Mesothelial cell of epicardium (in vitro differentiated cells): ENCODE measurements at places on chromosomes 12 and 14. TPM values are rescaled to one million over a fixed set of nuclear protein-coding genes. Genes with fewer than 3 reads are reported as not detected.

GRCh38 chr12:45231515-45232145, 15.7 kb downstream of the ANO6 start:
- H3K4me1 ChIP-seq: peaks cover 52% of the 10 kb centered on the region
- peaks cover 1% of the 10 kb centered on the region for H3K36me3 ChIP-seq
- peak overlapping the region; percentile 94 for H3K27ac ChIP-seq
- H3K27me3 ChIP-seq: no peaks in the 10 kb centered on the region
- H3K4me3 ChIP-seq: no peak overlapping the region
- DNase-seq: no peak

The AHNAK2 gene
- total RNA-seq: 2.4 to 2.8 TPM (median 2.6 TPM) in 3 replicates

- H3K4me1 ChIP-seq: peaks cover 10% of the 10 kb centered on the region
- no peak for DNase-seq
- no peak overlapping the region for H3K4me3 ChIP-seq
- H3K36me3 ChIP-seq: no peaks in the 10 kb centered on the region
- no peak overlapping the region for H3K27ac ChIP-seq
Measured at GRCh38 chr12:92718483-92718990, 15.7 kb downstream of the PLEKHG7 start.

DNA sequence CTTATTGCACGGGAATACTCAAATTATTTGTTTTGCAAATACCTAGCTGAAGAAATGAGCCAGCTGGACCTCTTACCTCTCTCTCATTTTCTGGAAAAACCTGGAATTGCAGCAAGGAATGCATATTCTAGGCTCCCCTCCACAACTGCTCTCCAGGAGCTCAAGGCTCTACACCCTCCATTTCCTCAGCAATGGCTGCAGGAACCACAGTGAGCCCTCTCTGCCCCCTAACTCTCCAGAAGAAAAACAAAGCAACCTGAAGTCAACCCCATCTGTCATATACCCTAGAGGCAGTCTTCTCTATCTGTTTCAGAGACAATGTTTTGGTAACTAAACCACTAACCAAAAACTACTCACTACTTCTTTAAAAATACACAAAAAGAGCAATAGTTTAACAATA, 221.6 kb downstream of the SLC25A21 start:
- H3K27ac ChIP-seq: no peak overlapping the region
- H3K4me1 ChIP-seq: peaks cover 6% of the 10 kb centered on the region
- DNase-seq: no peak
- H3K36me3 ChIP-seq: no peaks in the 10 kb centered on the region
- H3K27me3 ChIP-seq: peaks cover 31% of the 10 kb centered on the region

GRCh38 chr14:60487211-60487610, 1.3 kb upstream of the C14orf39 start:
- H3K27me3 ChIP-seq: peaks cover 43% of the 10 kb centered on the region
- H3K4me1 ChIP-seq: peaks cover 3% of the 10 kb centered on the region
- DNase-seq: no peak

GRCh38 chr12:11171969-11172675, 1.1 kb downstream of the SMIM10L1 start:
- H3K4me3 ChIP-seq: peak overlapping the region; percentile 98

DNA sequence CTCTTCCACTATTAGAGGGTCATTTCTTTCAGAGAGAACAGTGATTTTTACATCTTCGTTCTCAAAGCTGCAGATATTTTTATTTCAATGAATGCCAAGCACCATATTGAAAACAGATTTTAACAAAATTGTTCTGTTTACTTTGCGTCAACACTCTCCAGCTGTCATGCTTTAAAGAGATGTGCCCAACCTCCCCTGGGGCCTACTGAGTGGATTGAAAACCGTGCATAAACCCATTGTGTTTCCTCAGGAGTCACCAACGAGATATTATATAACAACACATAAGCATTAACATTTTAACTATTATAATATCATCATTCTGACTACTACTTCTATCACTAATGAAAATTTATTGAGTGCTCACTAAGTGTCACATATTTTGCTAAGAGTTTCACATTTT, 81.6 kb downstream of the MYF5 start:
- no peak overlapping the region for H3K4me3 ChIP-seq
- no peak overlapping the region for H3K27ac ChIP-seq
- no peaks in the 10 kb centered on the region for H3K27me3 ChIP-seq
- H3K36me3 ChIP-seq: peaks cover 7% of the 10 kb centered on the region

DNA sequence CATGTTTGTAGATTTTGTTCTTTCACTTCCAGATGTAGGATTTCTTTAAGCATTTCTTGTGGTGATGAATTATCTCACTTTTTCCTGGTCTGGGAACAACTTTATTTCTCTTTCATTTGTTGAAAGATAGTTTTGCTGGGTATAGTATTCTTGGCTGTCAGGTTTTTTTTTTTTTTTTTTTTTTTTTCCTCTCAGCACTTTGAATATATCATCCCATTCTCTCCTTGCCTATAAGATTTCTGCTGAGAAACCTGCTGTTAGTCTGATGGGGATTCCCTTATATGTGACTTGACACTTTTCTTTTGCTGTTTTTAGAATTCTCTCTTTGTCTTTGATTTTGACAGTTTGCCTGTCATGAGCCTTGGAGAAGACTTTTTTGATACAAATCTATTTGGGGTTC, 30.5 kb downstream of the SMCO2 start:
- no peak overlapping the region for H3K4me3 ChIP-seq
- peaks cover 2% of the 10 kb centered on the region for H3K4me1 ChIP-seq
- DNase-seq: no peak
- H3K27ac ChIP-seq: no peak overlapping the region

The NFKBIA gene
- 196 to 218 TPM (median 205 TPM) in 3 replicates for total RNA-seq

DNA sequence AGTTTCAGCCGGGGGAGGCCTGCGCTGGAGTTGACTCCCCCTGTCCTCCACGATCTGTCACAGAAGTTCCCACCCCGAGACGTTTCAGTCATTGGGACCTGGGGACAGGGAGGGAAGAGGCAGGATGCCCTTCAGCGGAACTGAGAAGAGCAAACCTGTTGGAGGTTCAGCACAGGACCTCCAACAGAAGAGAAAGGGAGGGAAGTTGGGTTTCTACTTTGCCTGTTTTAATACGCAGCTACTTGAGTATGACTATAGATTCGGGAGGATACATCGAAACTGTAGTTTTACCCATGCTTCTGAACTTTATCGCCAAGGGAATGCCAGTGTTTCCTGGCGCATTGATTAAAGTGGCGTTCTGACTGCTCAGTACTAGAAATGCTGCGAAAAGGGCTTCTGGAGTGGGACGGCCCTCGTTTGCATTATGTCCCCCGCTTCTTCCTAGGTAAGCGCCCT, 2.3 kb upstream of the DUSP6 start:
- peaks cover 6% of the 10 kb centered on the region for H3K36me3 ChIP-seq
- H3K27me3 ChIP-seq: peaks cover 17% of the 10 kb centered on the region

- H3K4me3 ChIP-seq: no peak overlapping the region
- no peak overlapping the region for H3K27ac ChIP-seq
- H3K4me1 ChIP-seq: no peaks in the 10 kb centered on the region
- H3K27me3 ChIP-seq: peaks cover 9% of the 10 kb centered on the region
- no peaks in the 10 kb centered on the region for H3K36me3 ChIP-seq
- DNase-seq: no peak
Measured at GRCh38 chr14:21699551-21699950, 25.9 kb upstream of the OR4E1 start.

GRCh38 chr14:54300881-54301280, 95.9 kb upstream of the CDKN3 start:
- no peak overlapping the region for H3K27ac ChIP-seq
- no peaks in the 10 kb centered on the region for H3K36me3 ChIP-seq
- peaks cover 47% of the 10 kb centered on the region for H3K4me1 ChIP-seq
- H3K27me3 ChIP-seq: no peaks in the 10 kb centered on the region

The MYF6 gene
- total RNA-seq: 0.16 to 0.22 TPM (median 0.20 TPM) in 3 replicates

DNA sequence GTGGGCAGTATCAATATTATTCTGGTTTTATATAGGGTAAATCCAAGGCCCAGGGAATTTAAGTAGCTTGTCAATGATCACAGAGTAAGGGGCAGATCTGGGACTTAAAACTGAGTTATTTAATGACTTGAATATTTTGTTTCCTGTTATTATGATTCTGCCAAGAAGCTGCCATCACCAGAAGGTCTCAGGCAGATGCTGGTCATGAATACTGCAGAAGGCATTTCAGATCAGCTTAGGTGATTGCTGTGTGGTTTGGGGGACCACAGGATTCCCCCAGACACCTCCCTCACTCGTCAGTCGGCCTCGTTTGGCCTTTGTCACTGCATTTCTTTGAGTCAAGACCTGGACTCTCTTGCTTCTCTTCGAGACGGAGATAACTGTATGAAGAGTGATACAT, 47.7 kb upstream of the EVL start:
- H3K27ac ChIP-seq: no peak overlapping the region
- DNase-seq: no peak
- H3K4me1 ChIP-seq: peaks cover 65% of the 10 kb centered on the region
- no peaks in the 10 kb centered on the region for H3K27me3 ChIP-seq

DNA sequence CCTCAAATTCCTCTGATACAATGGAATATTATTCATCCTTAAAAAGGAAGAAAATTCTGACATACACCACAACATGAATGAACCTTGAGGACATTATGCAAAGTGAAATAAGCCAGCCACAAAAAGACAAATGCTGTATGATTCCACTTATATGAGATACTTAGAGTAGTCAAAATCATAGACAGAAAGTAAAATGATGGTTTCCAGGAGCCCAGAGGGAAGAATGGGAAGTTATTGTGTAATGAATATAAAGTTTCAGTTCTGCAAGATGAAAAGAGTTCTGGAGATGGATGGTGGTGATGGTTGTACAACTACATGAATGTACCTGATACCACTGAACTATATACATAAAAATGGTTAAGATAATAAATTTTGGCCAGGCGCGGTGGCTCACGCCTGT, 18.3 kb downstream of the VWF start:
- no peak overlapping the region for H3K27ac ChIP-seq
- no peaks in the 10 kb centered on the region for H3K36me3 ChIP-seq
- DNase-seq: no peak
- no peak overlapping the region for H3K4me3 ChIP-seq
- H3K4me1 ChIP-seq: no peaks in the 10 kb centered on the region
- no peaks in the 10 kb centered on the region for H3K27me3 ChIP-seq

DNA sequence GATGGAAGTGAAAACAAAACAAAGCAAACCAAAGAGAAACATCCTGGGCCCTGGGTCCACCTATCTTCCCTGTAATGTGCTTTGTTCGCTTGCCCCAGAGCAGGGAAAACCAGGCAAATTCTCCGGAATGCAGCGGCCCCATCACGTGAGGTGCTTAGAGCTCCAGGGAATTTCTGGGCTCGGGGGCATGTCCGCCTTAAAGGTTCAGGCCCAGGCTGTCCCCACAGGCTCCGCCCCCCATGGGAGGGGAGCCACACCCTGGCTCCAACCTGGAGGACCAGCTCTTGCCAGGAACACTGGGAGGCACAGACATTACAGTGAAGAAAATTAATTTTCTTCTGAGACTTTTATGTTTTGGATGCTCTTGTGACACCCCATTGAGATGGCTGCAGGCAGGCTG, 69.9 kb downstream of the RBM19 start:
- no peak for DNase-seq
- no peaks in the 10 kb centered on the region for H3K27me3 ChIP-seq
- H3K36me3 ChIP-seq: peaks cover 2% of the 10 kb centered on the region
- peaks cover 12% of the 10 kb centered on the region for H3K4me1 ChIP-seq
- H3K27ac ChIP-seq: peak overlapping the region; percentile 37

DNA sequence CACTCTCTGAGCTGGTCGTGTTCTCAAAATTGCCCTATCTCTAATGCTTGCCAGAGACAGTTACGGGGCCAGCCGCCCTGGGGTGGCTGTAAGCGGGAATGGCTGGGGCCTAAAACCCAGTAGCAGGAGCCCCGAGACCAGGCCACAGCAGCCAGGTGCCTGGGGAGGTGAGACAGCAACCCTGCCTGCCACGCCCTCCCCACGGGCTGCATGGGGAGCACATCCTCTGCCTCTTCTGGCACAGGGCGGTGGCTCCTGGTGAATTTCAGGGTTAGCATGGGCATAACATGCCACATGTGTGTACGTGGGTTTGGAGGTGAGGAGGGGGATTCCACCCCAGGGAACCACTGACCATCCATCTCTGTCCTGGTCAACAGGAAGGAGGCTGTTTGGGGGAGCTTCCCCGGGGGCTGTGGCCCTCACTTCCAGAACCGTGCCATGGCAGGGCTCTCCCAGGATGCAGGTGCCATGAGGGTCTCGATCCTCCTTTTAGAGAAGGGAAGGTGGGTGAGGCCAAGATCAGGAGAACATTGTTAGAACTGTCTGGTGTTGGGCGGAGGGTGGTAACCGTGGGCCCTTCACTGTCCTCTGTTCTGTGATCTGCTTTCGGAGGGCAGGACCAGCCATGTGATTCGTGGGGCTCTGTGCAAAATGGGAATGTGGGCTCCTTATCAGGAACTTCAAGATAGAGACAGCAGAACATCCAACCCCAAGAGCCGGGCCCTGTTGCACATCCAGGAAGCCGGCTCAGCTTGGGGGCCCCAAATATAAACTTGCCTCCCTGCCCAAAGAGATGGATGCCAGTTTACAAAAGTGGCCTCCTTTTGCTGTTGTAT, 312.2 kb upstream of the DIO3 start:
- no peak overlapping the region for H3K27ac ChIP-seq
- DNase-seq: no peak
- H3K36me3 ChIP-seq: no peaks in the 10 kb centered on the region
- no peaks in the 10 kb centered on the region for H3K4me1 ChIP-seq
- H3K27me3 ChIP-seq: peaks cover 6% of the 10 kb centered on the region

GRCh38 chr12:2877953-2878732, 1.1 kb downstream of the RHNO1 start:
- peak overlapping the region; percentile 99 for H3K4me3 ChIP-seq
- peaks cover 6% of the 10 kb centered on the region for H3K36me3 ChIP-seq
- no peaks in the 10 kb centered on the region for H3K27me3 ChIP-seq
- H3K27ac ChIP-seq: peak overlapping the region; percentile 99

The ZNF891 gene
- 5.6 to 6.2 TPM (median 5.8 TPM) in 3 replicates for total RNA-seq

The PZP gene
- total RNA-seq: not detected in 3 replicates

DNA sequence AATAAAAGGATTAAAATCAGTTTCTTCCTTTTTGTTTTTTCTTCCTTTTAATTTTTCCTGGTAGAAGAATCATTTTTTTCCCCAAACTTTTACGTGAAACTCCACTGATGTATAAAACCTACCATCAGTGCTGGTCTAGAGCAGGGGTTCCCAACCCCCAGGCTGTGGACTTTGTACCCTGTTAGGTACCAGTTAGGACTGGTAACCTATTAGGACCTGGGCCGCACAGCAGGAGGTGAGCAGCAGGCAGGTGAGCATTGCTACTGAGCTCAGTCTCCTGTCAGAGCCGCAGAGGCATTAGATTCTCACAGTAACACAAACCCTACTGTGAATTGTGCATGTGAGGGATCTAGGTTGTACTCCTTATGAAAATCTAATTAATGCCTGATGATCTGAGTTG, 10.1 kb downstream of the SMCO2 start:
- H3K4me1 ChIP-seq: peaks cover 28% of the 10 kb centered on the region
- no peak overlapping the region for H3K27ac ChIP-seq
- H3K36me3 ChIP-seq: no peaks in the 10 kb centered on the region
- no peaks in the 10 kb centered on the region for H3K27me3 ChIP-seq

The C12orf54 gene
- total RNA-seq: 0.34 to 0.38 TPM in 2 of 3 replicates, not detected in the other

- no peaks in the 10 kb centered on the region for H3K36me3 ChIP-seq
- no peak overlapping the region for H3K4me3 ChIP-seq
- H3K4me1 ChIP-seq: no peaks in the 10 kb centered on the region
- H3K27me3 ChIP-seq: no peaks in the 10 kb centered on the region
- no peak for DNase-seq
Measured at GRCh38 chr12:25469368-25469767, 83.7 kb downstream of the LMNTD1 start.

- H3K4me1 ChIP-seq: peaks cover 24% of the 10 kb centered on the region
- H3K4me3 ChIP-seq: no peak overlapping the region
- no peaks in the 10 kb centered on the region for H3K36me3 ChIP-seq
- DNase-seq: no peak
Measured at GRCh38 chr12:26798023-26798422, 35.0 kb downstream of the ITPR2 start.
